ENCODE measurements at places on chromosomes 12 and 14.
A peak's percentile ranks its signal among the peaks of the same experiment; 100 is the strongest.

DNA sequence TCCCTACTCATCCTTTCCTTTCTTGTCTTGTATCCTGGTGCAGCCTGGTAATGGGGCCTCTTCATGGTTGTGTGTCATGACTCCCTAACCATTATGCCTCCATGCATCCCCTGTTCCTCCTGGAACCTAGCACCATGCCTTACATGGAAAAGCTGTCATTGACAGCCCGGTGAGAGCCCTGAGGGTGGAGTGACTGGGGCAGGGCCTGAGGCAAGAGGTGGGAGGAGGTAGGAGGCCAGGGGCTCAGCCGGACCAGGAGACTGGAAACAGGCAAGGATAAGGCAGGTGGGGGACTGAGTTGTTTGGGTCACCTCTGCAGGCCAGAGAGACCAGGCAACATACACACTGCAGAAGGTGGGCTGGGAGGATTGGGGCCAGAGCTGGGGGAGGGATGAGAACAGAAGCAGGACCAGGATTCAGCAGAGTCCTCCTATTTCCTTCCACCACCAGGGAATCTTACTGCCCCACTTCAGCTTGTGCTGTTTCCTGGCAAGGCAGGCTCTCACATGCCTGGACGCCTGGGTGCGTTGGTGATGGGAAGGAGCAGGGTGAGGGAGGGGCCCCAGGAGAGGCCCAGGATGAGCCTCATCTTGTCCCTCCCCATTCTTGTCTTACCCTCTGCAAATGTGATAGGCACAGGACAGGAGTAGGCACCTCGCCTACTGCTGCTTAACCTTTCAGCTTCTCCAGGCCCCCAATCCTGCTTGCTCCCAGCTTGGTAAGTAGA is at the start of gene LTB4R2:
LTB4R2 (plus strand) TSS at position 603 of the 727 bp plus-strand sequence. CDS start 525 bp downstream, outside the sequence.
- DNase-seq = no peak

GRCh38 chr14:74514471-74514941 is 20.9 kb downstream of the ISCA2 start:
- DNase-seq = no peak

DNA sequence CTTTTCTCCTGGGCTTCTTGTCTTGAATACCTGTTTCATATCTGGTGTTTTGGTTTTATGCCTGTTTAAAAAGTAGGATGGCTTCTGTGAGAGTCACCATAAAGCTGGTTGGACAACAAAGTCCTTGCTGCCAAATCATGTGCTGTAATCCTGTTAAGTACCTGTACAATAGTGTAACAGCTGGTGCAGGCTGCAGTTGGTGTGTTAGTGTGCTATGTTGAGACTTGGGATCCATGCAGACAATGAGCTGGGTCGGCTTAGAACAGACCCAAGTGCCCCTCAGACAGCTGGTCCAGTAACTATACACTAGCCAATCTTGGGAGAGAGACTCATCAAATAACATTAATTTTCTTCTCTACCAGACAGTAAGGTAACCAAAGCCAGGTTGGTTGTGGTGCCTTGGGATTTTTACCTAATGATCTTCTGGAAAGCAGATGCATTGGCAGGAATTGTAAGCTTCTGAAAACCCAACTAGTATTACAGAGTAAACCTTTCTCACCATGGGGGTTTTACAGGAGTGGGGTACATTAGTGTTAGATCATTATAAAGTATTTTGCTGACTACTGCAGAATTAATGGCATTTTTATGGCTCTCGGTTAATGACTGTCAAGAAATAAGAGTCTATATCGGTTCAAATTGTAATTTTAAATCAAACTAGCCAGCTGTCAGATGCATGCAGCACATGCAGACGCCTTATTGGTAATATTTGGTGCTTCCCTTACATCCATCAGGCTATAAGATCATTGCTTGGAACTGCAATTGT is 231.2 kb downstream of the PDZRN4 start:
- no peak for DNase-seq

GRCh38 chr12:119447618-119448017 is 113.1 kb downstream of the CCDC60 start:
- no peak for DNase-seq

- no peak for DNase-seq
Measured at GRCh38 chr12:127455347-127456265, 811.4 kb upstream of the TMEM132C start.

DNA sequence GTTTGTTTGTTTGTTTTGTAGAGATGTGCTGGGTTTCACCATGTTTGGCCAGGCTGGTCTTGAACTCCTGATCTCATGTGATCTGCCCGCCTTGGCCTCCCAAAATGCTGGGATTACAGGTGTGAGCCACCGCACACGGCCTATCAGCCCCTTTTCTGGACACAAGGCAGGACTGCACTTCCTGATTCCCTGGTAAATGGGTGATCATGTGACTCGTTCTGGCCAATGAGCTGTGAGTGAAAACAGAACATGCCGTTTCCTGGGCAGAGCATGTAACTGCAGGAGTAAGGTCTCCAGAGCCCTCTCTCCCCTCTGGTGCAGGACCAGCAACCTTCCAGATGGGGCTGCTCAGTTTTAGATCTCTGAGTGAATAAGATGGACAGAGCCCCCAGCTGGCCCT is 92.7 kb downstream of the ITPK1 start:
- DNase-seq = no peak

GRCh38 chr12:49410818-49411217 is 43.6 kb downstream of the SPATS2 start:
- DNase-seq = no peak

DNA sequence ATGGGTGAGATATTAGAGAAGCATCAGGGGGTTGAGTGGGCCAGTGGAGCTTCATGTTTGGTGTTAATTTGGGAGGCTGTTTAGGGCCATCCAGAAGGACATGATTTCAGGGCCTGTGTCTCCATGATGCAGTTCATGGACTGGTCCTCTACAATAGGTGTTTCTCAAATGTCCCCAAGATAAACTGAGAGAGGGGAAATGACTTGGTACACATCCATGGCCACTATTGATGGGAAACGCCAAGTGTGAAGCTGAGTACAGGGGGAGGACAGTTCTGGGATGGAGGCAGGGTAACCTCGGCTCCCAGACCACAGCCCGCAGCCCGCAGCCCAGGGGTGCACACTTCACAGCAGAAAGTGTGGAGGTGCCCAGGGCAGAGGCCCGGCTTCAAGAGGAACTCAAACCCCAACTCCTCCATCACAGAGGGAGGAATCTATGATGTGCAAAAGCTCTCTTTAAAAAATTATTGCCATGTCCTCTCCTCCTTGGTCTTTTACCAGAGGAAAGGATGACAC is 33.3 kb downstream of the CACNA2D4 start:
- DNase-seq = no peak

DNA sequence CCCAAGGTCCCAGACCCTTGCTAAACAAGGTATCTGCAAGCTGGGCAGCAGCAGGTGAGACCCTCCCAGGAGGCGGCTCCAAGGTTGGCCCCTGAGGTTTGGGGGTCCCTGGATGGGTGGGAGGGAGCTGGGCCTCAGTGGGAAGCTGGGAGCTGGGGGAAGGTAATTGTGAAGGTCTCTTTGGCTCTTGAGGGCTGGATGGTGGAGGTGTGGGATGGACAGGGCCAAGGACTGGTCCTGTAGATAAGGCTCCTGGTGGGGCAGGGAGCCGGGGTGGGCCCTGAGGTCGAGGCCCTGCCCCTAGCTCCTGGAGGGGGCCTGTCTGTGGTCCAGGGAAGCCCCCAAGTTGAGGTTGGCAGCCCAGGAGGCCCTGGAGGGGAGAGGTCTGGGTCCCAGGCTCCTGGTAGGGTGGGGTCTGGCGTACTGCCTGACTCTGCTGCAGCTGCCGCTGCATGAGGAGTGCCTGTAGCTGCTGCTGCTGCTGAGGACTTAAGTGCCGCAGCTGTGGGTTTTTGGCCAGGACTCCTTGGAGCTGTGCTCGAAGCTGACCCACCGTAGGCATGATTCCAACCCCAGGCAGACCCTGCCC is 13.1 kb upstream of the PRKAG1 start:
- DNase-seq = no peak

- DNase-seq = no peak
Measured at GRCh38 chr14:57987051-57987450, 121.2 kb upstream of the SLC35F4 start.

GRCh38 chr14:65470404-65470880 is 57.9 kb downstream of the FUT8 start:
- DNase-seq = no peak

DNA sequence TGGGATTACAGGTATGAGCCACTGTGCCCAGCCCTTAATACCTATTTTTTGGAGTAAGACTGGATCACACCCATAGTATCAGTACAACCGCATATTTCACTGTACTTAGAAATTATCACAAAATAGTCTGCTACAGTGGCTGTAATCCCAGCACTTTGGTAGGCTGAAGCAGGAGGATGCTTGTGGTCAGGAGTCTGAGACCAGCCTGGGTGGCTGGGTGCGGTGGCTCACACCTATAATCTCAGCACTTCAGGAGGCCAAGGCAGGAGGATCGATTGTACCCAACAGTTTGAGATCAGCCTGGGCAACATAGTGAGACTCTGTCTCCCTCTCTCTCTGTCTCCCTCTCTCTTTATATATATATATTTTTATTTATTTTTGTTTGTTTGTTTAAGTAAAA is 5.9 kb downstream of the SPTLC2 start:
- DNase-seq = no peak

- DNase-seq = no peak
Measured at GRCh38 chr14:34502545-34503225, 36.8 kb downstream of the EAPP start.

DNA sequence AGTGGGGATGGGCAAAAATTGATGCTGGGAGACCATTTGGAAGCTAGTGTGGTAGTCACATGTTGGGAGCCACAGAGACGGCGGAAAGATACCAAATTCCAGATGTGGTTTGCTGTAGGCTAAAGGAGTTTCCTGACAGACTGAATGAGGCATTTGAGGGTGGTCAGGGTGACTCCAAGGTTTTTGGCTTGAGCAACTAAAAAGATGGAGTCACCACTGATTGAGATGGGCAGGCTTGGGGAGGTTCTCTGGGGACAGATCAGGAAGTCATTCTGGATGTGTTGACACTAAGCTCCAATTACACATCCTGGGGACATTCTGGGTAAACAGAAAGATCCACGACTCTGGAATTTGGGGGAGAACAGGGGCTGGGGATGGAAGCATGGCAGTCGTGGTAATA is 15.5 kb upstream of the SERPINA9 start:
- DNase-seq = no peak

GRCh38 chr12:72723732-72724131 is 451.6 kb downstream of the TRHDE start:
- DNase-seq = no peak

- DNase-seq = no peak
Measured at GRCh38 chr12:12717586-12718380, 615 bp downstream of the CDKN1B start.

DNA sequence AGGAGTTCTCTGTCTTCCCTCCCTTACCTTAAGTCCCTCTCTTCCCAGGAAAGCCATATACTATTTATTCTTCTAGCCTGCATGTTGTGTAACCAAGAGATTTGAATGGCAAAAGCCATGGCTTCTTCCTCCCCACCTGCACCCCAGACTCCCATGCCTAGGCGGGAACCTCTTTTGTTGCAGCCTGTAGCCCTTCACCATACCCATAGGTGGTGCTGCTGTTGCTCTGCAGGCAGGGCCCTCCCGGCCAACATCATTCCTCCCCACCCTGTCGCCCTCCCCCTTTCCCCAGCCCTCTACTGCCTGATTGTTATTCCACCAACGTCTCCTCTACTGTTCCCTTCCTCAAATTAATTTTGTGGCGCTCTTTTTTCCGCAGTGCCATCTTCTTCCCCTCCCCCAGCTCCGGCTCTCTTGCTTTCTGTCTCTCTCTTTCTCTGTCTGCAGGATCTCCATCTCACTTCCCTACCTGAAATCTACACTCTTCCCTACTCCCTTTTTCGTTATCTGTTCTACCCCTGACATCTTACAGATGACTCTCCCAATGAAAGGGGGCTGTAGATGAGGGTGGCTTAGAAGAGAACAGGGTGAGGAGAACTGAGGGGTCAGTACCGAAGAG is 13.8 kb downstream of the NGDN start:
- peak; percentile 87 for DNase-seq

DNA sequence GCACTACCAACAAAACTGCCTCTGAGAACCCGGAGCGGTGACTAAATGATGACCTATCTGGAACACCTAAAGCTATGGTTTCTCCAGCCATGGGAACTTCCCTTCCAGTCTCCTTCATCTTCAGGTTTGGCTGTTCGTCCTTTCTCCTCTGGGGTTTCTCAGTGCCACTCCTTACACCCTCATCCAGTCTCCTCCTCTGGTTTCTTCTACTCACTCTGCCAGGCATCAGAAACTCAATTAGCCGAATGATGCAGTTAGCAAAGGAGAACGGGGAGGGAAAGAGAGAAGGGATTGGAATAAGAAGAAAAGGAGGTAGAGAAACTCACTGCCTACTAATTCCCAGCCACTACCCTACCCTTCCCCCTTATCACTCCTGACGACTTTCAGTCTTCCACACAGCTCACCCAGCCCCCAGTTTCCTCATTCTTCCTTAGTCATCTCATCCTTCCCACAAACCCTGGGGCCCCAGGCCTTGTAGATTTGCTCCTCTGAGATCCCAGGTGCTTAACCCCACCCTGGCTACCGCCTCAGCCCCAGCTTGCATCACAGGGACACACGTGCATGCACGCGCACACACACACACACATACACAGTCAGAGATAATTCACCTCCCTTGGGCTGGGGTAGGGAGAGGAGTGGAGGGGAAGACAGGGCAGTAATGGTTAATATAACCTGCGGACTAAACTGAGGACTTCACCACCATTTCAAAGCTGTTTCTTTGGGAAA is 13.0 kb downstream of the FGD6 start:
- DNase-seq = no peak

DNA sequence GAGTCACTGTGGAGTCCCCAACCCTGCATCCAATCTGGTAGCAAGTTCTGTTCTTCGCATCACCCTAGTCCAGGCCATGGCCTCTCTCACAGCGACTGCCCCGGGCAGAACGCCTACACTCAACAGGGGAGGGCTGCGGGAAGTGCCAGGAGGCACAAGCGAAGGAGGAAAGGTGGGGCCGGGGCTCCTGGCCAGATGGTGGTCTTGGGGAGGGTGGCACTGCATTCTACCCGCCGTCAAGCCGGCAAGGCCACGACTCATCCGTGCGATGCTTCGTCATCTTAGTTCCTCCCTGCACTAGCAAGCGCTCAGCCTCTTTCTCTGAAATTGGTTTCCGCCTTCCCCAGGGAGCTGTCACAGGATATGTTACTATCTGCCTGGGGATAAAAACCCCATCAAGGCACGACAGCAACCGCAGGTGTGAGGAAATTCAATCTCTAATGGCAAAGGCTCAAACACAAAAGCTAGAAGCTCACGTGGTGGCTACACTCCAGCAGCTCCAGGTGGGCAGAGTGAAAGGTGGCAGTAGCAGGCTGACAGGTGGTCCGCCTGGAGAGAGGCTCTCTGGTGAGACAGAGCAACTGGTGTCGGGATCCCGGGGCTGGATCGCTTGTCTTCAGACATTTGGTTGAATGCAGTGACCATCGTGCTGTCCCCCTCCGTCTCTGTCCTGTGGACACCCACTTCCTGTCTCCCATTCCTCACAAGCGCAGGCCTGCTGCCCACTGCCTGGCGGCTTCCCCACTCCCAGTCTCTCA is 34.1 kb downstream of the ACADS start:
- peak; percentile 14 for DNase-seq

- DNase-seq = peak; percentile 90
Measured at GRCh38 chr14:88551094-88551870, 3.5 kb downstream of the PTPN21 start.
